ENCODE measurements at places on chromosomes 6 and 20.

DNA sequence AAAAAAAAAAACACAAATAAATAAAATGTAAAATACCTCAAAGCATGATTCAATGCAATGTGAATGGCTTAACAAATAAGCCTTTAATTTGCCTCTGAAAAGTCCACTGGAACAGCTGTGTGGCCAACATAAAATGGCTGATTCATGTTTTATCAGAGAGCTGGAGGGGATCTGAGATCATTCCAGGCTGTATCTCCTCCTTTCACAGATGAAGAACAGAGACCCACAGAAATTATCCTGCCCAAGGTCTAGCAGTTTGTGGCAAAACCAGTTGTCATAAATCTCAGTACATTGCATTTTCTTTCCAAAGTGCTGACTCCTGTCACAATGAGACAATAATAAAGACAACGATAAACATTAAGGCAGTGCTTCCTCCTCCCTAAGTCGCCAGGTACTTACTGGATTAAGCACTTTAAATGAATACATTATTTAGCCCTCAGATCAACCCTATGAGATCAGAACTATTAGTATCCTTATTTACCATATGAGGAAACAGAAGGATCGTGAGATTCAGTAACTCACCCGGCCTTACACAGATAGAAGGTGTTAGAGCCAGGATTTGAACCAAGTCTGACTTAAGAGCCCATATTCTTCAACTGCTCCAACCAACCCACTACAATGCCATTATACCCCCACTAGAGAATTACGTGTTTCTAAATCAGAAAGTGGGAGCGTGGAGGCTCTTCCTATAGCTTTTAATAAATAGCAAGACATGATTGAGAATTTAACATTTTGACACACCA lies 118.3 kb downstream of the KIF13A start:
- DNase-seq, result peak; percentile 14

GRCh38 chr6:166496460-166496859 lies 90.0 kb downstream of the RAMACL start:
- DNase-seq, result no peak

GRCh38 chr6:33959661-33960344 lies 156.0 kb upstream of the MLN start:
- DNase-seq, result no peak

- DNase-seq, result no peak
Observed at GRCh38 chr20:45345104-45345936, 2.9 kb downstream of the SDC4 start.

GRCh38 chr6:157094038-157094437 lies 229.3 kb downstream of the TMEM242 start:
- DNase-seq, result no peak

GRCh38 chr6:115839583-115840181 lies 221.0 kb downstream of the FRK start:
- DNase-seq, result no peak
